ENCODE measurements at places on chromosomes 7 and 10.

DNA sequence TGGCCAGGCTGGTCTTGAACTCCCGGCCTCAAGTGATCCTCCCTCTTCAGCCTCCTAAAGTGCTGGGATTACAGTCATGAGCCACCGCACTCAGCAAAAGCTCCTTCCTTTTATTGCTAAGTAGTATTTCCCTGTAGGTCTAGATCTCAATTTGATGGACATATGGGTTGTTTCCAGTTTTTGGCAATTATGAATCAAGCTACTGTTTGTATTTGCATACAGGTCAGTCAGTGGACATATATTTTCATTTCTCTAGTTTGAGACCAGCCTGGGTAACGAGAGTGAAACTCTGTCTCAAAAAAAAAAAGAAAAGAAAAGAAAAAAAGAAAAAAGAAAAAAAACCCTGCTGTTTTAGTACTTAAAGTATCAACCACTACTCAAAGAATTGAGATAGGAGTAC, 6.4 kb upstream of the PRKRIP1 start:
- no peak for DNase-seq

DNA sequence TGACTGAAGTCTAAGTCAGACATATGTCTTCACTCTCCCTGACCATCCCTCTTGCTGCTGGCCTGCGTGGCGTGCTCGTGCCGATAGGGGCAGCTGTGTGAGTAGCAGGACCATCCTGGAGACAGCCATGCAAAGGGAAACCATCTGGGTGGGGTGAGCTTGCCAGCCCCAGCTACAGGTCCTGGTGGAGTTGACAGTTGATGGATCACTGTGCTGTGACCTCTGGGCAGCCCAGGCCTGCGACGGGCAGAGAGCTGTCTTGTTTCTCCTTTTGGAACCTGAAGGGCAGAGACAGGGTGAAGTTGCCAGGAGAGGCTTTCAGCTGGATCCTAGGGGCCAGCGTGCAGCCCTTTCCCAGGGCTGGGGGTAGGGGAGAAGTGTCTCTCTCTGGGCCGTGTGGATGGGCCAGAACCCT, 44.7 kb downstream of the GRK5 start:
- DNase-seq: no peak

DNA sequence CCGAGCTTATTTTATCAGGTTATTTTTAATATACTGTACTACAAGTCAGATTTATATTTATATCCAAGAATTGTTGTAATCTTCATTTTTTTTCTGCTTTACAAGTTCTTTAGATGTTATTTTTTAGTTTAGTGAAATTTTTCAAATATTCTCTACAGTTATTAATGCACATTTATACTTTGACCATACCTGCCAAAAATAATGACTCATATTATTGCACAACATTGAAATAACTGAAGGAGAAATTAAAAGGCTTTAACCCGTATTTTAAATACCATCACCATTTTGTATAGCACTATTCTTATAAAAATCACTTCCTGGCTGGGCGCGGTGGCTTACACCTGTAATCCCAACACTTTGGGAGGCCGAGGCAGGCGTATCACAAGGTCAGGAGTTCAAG, 278.5 kb downstream of the BICC1 start:
- DNase-seq: no peak

DNA sequence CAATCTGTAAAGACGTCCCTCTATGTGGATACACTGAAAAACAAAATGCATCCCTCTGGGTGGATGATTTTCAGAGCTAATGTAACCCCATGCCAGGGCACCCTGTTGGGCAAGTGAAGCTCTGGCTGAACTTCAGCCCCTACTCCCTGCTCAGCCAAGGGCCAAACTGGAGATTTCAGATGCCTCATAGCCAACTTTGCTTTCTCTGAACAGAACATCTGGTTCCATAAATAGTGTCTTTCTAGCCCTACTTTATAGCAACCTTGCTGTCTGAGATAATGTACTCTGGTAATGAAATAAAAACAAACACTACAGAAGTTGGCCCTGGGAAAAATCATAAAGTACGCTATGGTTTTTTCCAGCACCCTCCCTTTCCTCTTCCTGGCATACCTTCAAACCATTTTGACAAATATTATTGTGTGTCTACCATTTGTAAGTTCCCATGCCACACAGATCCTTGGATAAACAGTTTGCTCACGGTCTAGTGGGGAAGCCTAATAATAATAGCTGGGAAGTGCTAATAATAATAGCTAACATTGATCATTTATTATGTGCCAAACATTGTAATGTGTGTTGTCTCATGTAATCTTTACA, 3.4 kb downstream of the ENTPD1 start:
- no peak for DNase-seq

- DNase-seq: no peak
These were observed 916 bp downstream of the LAMB1 start for GRCh38 chr7:108001764-108002725.

DNA sequence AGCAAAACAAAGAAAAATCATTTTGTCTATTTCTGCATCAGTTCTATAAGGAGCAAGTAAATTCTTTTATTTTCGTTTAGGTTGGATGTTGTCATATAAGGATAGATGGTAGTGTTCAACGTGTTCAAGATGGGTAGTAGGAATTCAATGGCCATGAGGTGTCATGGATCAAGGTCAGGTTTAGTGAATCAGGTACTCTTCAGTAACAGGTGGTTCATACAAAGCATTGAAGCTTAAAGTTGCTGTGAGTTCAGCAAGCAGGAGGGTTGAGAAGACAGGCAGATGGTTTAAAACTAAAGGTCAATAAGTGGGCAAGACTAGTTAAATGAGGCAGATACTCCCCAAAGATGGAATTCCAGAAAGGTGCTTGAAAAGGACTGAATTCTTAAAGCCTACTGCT, 5.6 kb downstream of the LUC7L2 start:
- DNase-seq: no peak

DNA sequence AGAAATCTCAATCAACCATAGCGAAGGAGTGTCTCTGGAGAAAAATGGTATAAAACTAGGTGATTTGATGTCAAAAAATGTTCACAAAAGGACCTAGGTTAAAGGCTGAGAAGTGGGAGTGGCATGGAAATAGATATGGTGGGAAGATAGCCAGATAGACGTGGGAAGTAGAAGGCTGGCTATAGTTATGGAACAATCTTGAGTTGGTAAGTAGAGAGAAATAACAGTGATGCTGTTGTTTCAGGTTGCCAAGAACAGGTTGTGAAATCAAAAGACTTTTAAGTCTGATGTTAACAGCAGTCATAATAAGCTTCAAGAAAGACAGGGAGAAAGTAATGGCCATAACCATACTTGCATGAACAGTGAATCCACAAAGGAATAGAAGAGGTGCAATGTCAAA, 106.1 kb upstream of the RSU1 start:
- DNase-seq: no peak

- no peak for DNase-seq
These were observed 5.1 kb downstream of the RASGEF1A start for GRCh38 chr10:43261578-43262396.

DNA sequence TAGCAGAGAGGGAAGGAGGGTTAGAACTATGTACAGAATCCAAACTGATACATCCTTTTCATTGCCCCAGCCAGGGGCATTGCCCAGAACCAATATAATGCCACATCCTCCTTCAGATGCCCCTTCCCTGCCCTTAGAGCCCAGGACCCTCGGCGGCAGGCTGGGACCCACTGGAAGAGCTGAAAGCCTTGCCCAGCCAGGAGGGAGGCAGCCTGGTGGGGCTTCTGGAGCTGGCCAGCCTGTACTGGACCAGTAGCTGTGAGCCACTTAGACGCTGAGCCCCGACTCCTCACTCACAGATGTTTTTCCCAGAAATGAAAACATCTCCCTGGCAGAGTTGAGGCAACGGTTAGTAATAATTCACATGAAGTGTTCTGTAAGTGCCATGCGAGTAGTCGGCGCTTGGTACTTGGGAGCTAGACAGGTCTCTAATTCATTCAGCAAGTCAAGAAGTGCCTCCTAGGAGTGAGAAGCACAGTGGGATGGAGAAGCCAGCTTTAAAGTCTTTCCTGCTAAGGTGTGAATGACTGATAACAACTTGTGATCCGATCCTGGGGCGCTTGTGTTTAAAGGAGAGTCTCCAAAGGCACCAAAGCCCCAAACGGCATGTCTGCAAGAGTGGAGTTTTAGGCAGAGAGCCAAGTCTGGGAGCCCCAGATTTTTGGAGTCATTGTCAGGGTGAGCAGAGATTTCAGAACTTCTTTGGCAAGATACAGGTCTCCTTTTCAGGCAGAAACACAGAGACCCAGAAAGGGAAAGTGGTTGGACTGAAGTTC, 9.8 kb downstream of the VSIR start:
- DNase-seq: no peak

- DNase-seq: no peak
These were observed 39.5 kb upstream of the SLC29A4 start for GRCh38 chr7:5243261-5243660.

GRCh38 chr7:47931005-47932004, 17.0 kb downstream of the PKD1L1 start:
- DNase-seq: no peak

GRCh38 chr7:155611808-155612447, 32.5 kb upstream of the RBM33 start:
- DNase-seq: no peak

GRCh38 chr7:44305564-44306507, 19.6 kb downstream of the CAMK2B start:
- no peak for DNase-seq

DNA sequence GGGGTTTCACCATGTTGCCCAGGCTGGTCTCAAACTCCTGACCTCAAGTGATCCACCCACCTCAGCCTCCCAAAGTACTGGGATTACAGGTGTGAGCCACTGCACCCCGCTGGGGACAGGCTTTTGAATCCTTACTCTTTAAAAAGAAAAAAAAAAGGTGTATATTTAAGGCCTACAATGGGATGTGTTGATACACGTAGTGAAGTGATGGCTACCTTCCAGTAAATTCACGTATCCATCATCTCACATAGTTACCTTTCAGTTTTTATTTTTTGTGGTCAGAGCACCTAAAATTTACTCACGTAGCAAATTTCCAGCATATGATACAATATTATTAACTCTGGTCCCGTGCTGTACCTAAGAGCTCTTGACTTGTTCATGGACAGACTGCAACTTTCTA, 119.5 kb upstream of the INSYN2A start:
- DNase-seq: no peak

DNA sequence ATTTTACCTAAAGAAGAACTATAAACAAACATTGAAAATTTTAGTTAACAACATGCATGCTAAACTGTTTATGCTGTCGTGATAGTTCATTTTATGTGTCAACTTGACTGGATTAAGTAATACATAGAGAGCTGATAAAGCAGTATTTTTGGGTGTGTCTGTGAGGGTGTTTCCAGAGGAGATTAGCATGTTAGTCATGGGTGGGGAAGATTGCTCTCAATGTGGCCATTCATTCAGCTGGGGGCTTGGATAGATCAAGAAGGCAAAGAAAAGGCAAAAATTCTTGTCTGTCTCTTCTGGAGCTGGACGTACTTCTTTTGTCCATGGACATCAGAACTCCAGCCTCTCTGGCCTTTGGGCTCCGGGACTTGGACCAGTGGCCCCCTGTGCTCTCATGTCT, 172.9 kb upstream of the SEMA3E start:
- no peak for DNase-seq

DNA sequence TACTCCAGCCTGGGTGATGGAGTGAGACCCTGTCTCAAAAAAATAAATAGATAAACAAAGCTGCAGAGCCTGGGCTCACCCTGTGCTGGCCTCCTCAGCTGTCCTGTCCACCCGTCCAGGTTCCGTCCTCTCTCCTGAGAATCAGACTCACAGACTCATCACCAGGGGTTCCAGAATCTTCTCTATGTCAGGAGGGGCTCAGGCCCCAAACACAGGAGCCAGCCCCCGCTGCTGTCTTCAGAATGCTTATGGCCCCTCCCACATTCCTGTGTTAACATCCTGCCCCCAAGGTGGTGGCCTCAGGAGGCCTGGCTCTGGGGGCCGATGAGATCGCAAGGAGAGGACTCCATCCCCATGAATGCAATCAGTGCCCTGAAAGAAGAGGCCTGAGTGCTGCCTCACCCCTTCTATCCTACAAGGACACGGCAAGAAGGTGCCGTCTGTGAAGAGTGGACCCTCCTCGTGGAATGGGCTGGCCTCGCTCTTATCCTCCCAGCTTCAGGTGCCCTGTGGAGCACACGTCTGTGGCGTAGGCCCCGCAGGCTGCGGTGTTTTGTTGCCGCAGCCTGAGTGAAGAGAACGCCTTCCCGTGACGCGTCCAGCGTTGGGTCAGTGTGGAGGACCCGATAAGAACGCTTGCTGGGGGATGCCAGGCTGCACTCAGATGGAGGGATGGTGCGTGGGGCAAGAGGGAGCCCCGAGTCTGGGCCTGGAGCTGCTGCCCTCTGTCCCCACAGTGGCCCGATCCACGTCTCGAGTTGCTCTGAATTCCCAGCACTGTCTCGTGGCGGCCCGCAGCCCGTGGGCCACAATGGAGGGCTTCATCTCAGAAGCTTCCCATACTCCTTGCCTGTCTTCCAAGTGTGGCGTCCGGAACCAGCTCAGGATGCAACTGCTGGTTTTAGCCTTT, 77.1 kb downstream of the INPP5A start:
- DNase-seq: no peak

DNA sequence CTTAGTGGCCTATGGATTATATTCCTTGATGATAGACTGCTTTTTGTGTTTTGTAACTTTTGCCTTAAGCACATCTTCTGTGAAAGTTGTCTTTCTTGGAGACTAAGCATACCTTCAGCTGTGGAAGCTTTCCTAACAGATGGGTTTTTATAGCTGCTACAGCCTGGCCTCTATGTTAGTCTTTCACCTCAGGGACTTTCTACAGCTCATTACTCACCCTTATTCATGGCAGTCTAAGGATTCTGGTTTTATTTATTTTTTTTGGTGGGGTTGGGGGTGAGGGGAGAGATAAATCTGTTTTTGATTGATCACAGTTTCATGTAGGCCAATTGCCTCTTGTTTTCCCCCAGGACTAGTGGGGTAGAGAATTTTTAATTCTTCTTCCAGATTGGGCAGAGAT, 219.9 kb downstream of the DKK1 start:
- no peak for DNase-seq

DNA sequence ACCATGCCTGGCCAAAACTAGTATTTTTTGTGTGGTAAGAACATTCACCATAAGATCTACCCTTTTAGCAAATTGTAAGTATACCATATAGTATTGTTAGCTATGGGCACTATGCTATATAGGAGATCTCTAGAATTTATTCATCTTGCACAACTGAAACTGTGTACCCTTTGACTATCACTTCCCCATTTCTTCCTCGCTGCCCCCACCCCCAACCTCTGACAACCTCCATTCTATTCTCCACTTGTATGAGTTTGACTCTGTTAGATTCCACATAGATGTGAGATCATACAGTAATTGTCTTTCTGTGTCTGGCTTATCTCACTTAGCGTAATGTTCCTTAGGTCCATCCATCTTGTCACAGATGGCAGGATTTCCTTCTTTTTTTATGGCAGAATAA, 3.6 kb downstream of the CASP7 start:
- DNase-seq: no peak

- DNase-seq: no peak
These were observed 20.9 kb downstream of the RAMP3 start for GRCh38 chr7:45178241-45179225.

DNA sequence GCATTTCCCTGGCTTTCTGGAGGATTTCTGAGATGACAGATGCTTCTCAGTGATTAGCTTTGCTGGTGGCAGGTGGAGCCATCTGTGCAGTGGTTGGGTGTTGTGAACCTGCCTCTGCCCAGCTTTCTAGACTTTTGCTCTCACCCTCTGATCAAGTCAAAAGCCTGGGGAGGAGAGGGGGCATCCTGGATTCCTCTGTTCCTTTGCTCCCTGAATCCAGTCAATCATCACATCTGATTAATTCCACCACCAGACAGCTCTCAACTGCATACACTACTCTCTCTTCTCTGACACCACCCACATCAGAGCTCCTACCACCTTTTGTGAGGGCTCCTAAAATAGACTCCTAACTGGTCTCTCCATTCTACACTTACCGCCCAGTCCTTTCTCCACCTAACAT, 283.5 kb downstream of the WDR11 start:
- DNase-seq: no peak

Data from activated naive CD8-positive, alpha-beta T cell treated with anti-CD3 and anti-CD28 coated beads, Interleukin-2, amount 50 U/mL, for 24 hours (primary cell).